ENCODE measurements at places on chromosomes 2 and 18.
A peak's percentile ranks its signal among the peaks of the same experiment; 100 is the strongest.

DNA sequence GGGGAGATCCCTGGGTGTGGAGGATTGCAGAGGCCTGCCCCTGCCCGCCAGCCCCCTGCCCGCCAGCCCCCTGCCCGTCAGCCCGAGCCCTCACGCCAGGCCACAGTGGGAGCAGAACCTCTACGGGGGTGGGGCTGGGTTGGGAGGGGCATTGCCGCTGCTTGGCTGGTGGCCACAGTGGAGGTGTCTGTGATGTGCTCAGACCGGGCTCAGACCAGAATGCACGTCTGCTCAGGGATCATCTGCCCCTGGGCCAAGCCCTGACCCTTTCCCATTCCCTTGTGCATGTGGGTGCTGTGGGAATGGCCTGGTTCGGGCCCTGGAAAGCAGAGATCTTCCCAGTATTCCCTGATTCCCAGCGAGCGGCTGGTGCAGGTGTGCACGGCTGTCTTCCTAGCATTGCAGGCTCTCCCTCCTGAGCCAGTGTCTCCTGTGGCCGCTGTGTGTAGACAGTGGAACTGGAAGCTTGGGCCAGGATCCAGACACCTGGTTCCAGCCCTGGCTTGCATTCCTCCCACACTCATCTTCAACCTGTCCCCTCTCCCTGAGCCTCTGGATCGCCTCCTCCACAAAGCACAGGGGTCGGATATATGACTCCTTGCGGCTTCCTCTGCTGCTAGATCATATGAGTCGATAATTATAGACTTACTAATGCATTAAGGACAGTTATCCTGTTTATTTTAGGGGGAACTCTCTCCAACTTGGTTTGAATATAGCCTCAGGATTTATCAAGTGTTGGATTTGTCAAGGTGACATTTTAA lies 161.6 kb downstream of the LDLRAD4 start:
- DNase-seq: no peak

GRCh38 chr2:71545572-71546274 lies 92.4 kb downstream of the DYSF start:
- peak; percentile 58 for DNase-seq

- DNase-seq: no peak
Observed at GRCh38 chr2:181378491-181378890, 78.7 kb upstream of the ITGA4 start.

DNA sequence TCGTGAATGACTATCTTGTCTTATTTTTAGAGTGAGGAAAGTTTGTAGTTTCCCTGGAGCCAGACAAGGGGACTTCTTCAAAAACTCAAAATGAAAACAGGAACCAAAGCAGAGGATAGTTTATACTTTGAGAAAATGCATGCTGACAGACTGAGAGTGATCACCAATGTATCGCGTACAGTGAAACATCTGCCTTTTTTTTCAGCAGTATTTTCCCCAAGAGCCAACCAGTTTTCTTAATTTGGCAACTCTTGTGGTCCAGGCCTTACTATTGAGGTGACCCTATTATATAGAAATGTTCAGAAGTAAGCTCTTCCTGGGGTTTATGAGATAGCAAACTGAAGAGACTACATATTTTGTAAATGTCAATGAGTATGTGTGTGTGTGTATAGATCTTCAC lies 153.7 kb upstream of the VRK2 start:
- DNase-seq: no peak

DNA sequence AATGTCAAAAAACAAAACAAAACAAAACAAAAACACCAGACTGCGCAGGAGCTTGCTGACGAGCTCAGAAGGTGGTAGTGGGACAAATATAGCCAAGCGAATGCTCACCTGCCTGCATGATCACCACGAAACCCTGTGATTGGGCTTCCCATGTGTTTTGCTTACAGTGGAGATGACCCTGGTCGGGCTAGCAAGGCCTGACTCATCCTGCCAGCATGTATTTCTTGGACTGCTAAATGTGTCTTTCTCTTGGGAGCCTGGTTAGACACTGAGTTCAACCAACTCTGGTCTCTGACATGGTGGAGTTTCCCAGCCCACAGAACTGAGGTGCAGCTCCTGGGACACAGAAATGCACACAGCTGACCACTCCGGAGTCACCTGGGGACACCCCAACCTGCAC lies 30.7 kb upstream of the DUSP2 start:
- DNase-seq: no peak

GRCh38 chr2:33190393-33190937 lies 243.7 kb downstream of the LTBP1 start:
- DNase-seq: no peak

DNA sequence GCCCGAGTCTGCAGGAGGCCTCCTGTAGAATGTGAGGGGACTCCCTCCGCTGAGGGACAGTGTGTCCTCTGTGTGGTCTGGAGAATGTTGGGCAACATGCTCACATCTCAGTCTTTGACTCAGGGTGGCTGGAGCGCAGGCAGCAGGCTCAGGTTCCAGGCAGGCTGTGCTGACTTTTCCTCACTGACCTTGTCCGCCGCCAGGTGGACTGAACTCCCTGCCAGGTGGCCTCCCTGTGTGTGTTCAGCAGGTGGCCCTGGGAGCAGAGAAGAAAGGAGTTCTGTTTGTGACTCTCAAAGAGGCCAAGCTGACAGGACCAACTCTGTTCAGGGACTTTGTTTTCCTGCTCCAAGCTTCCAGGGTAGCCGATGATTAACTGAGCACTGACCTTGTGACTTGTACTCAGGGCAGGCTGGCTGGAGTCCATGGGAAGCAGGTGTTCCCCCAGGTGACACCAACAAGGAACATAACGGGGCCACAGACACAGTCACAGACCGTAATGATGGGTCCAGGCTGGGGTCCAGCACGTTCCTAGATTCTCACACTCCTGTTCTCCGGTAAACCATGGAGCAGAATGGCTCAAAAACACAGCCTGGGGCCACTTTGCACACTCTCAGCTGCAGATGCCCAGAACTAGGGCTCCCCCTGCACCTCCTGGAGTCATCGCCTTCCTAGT lies 439.8 kb downstream of the RNF144A start:
- DNase-seq: peak; percentile 44

DNA sequence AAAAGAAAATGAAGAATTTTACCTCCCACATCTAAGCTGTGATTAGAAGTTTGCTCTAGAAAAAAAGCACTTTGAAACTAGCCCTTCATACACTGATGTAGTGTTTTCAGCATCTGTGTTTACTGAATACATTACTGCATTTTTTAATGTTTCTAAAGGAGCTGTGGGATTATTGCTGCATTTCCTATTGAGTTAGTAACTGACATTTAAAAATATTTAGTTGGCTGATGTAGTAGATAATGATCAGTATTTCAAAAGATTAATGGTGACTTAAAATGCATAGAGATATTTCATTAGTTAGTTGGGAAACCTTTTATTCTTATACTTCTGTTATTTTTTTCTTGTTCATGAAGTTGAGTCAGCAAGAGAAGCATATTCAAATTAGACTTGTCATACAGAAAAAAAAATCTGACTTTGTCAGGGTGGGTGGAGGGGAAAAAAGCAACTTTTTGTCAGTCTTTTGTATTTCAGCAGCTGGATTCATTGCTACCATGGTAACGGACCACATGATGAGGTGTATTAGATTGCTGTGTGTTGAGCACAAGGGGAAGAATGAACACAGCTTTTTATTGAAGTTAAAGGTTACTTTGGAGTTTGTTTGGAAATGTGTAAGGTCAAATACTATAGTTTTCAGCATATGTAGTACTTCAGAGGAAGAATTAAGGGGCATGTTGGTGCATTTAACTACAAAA lies at the start of gene DTNA:
Gene DTNA (plus strand): TSS at position 549 of the 692 bp plus-strand sequence. CDS start 45,679 bp downstream, outside the sequence.
- peak; percentile 70 for DNase-seq

- no peak for DNase-seq
Observed at GRCh38 chr2:120586507-120587278, 149.0 kb upstream of the GLI2 start.
